Activated CD8-positive, alpha-beta memory T cell treated with anti-CD3 and anti-CD28 coated beads for 1 hour (primary cell): ENCODE measurements at places on chromosomes 4 and X.

DNA sequence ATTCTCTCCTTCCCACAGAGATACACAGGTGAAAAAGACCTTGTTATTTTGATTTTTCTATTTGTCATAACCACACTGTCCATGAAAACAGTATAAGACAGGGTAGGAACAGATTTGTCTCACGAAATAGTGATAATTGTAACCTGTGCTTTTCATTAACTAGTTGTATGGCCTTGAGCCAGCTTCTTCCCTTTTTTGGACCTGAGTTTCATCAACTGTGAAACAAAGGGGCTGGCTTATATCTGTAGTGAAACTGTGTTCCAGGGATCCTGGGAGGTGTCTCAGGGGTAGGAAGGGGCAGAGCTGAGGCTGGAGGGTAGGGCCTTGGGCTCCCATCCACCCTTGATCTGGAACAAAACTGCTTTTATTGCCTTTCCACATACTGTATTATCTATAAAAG lies 50.9 kb downstream of the MED28 start:
- DNase-seq = no peak

DNA sequence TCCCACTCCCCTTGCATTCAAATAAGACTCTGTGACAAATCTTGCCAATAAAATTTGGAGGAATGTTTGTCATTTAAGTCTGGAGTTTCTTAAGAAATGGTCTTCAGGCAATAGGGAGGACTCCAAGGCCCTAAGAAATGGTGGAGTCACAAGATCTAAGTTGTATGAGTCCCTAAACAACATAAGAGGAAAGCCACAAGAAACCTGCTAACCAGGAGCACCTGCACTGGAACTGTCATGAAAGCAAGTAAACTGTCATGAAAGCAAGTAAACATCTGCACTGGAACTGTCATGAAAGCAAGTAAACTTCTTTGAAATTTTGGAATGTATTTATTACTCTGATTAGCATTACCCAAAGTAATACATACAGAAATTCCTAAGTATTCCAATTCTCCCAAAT lies 3.5 kb downstream of the CNOT6L start:
- no peak for DNase-seq

GRCh38 chr4:42357325-42357724 lies 40.0 kb upstream of the SHISA3 start:
- no peak for DNase-seq

GRCh38 chr4:40550948-40551462 lies 78.7 kb downstream of the RBM47 start:
- DNase-seq = no peak

GRCh38 chr4:155173371-155173770 lies 35.1 kb upstream of the NPY2R start:
- DNase-seq = no peak

DNA sequence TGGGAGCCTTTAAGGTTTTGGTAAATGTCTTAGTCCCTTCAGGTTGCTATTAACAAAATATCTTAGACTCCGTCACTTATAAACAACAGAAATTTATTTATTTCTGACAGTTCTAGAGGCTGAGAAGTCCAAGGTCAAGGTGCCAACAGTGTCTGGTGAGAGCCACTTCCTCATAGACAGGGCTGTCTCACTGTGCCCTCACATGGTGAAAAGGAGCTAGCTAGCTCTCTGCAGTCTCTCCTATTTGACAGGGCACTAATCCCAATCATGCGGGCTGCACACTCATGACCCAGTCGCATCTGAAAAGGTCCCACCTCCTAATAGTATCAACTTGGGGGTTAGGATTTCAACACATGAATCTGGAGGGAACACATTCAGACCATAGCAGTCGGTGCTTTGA lies 63.4 kb upstream of the KLF3 start:
- DNase-seq = no peak

DNA sequence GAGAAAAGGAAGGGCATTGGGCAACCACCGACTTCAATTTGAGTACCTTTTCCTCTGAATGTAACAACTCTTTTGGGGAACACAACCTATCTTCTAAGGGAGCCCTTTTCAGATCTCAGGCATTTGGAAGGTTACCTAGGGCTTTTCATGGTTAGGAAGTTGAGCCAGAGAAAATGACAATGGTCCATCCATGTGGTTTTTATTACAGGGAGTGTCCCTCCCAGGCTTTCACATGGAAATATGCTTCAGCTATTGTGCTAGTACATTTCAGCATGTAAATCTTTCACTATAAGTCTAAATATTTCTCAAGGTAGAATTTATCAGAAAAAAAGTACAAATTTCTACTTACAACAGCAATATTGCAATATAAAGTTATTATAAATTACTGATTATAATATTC lies 259.8 kb downstream of the IQCM start:
- DNase-seq = no peak

DNA sequence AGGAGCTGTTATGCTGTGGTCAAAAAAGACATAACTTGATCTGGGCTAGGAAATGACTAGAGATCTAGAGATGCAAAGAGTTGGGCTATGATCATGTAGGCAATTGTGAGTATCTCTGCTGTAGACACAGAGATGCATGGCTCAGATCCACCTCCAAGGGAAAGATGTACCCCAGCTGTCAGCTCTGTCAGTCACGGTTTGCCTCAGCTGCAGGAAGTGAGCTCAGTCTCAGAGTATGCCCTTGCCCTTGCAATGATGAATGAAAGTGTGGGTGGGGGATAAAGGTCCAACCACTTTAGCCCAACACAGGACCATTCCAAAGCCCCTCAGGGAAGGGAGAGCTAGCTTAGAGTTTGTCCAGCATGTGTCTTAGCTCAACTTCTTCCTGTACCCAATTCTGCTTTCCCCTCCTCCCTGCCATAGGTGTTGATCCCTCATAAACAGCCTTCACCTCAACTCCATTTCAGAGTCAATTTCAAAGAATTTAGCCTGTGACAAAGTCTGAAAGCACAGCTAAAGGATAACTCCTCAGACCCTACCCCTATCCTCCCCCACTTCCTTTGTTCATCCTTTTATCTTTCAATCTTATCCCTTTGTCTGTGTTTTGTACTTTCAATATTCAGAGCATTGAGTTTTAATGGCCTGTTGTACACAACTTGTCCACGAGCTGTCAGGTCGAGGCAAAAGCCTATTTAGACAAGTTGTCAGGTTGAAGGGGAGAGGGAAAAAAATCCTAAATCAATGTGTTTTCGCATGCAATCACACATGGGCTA lies 90.6 kb downstream of the MID1IP1 start:
- no peak for DNase-seq

GRCh38 chrX:12411831-12412230 lies 273.6 kb downstream of the FRMPD4 start:
- no peak for DNase-seq

DNA sequence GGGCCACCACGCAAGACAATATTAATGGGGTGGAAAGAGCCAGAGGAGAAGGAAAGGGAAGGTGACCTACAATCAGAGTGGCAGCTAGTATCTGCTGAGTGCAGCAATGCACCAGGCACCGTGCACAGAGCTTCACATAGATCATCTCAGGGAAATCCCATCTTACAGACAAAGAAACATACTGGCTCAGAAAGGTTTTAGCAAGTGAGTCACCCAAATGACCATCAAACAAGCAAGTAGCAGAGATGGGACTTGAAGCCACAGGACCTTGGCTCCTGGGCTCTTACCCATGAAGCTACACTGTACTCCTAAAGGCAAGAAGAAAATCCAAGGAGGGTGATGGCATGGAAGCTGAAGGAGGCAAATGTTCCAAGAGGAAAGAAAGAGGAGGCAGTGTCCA lies 6.8 kb downstream of the ANXA5 start:
- no peak for DNase-seq

GRCh38 chr4:10007793-10008608 lies 13.3 kb downstream of the SLC2A9 start:
- no peak for DNase-seq

- no peak for DNase-seq
Observed at GRCh38 chrX:574251-574650, 56.3 kb upstream of the SHOX start.

DNA sequence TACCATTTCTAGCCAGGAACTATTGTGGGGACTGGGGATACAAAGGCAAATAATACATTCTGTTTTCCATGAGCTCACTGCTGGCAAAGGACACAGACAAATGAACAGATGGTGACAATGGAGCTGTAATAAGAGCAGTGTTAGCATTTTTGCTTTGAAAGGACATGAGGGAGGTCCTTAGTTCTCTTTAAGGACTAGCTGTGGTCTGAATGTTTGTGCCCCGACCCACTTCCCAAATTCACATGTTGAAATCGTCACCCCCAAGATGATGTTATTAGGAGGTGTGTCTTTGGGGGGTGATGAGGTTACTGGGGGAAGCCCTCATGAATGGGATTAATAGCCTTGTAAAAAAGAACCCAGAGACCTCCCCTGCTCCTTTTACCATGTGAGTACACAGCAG lies 30.3 kb downstream of the CCNG2 start:
- no peak for DNase-seq
